ENCODE measurements at places on chromosomes 12 and 14. TPM values are rescaled to one million over a fixed set of nuclear protein-coding genes. Genes with fewer than 3 reads are reported as not detected.

DNA sequence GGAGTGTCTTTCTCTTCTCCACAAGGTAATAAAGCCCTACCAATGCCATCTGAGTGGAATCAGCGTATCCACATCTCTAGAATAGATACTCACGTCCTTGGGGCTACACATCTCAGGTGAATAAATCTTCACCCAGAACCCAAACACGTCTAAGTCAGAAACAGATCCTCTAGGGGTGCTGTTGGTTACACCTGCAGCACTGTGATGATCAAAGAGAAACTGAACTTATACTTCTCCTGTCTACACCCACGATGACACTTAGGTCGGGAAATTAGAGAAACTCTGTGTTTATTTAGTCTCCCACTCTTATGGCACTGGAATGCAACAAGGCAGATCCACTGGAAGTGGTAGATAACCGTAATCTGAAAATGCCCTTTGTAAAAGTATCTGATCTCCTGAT lies 46.2 kb downstream of the WIF1 start:
- DNase-seq = no peak

DNA sequence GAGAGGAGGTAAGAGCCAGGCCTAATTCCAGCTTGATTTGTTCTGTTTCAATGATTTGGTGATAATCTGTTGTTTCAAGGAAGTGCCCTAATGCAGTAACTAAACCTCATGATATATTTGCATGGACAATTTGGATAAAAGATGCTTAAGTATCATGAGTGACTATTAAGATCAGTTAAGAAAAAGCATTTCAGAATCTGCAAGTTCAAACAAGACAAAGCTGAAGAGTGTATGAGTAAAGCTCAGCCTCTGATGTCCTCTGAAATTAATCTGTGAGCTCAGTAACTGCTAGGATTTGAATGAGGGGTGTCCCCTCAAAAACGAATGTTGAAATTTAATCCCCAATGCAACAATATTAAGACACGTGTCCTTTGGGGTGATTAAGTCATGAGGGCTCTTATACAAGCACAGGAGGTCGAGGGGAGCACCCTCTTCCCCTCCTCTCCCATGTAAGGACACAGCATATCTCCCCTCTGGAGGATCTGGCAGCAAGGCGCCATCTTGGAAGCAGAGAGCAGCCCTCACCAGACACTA lies 949.2 kb downstream of the GALC start:
- no peak for DNase-seq

DNA sequence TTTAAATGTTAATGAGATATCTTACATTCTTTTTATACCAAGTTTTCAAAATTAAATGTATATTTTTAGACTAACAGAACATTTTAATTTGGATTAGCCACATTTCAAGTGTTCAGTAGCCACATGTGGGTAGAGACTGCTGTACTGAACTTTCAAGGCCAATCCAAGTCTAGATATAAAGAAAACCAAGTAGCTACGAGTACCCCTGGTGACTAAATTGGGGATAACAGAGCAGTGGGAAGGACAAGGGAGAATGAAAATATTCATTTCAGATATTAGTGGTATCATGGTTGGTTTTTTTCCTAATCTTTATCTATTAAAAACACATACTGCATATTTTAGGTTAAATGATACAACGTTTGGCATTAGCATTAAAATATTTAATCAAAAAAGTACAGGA lies 69.4 kb upstream of the RHOJ start:
- DNase-seq = no peak

DNA sequence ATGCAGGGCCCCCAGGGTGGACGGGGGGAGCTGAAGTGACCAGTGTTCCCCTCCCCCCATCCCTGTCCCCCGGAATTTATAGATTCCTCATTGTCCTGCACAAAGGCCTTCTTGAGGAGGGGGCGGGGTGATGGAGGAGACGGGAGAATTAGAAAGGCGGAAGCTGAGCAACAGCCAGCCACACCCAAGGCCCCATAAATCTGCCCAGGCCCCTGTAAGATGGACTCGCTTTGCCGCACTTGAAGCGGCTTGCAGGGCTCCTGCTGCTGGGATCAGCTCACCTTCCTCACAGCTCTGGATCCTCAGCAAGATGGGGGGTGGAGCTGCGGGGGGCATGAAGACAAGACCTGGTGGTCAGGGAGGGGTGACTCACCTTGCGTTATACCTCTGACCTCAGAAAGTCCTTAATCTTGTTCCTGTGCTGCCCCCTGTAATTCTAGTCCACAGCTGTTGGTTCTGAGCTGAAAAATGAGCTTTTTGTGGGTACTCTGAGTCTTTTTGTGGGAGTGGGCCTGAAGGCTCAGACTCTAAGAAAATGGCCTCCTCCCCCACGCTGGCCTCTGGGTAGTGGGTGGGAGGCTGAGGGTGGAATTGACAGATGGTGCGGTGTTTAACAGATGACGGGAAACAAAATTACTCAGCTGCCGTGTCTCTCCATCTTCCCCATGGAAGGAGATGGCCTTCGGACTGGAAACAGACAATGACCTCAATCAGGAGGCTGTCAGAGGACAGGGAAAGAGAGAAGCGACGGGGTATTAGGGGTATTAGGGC lies 15.8 kb upstream of the ANKRD33 start:
- no peak for DNase-seq

DNA sequence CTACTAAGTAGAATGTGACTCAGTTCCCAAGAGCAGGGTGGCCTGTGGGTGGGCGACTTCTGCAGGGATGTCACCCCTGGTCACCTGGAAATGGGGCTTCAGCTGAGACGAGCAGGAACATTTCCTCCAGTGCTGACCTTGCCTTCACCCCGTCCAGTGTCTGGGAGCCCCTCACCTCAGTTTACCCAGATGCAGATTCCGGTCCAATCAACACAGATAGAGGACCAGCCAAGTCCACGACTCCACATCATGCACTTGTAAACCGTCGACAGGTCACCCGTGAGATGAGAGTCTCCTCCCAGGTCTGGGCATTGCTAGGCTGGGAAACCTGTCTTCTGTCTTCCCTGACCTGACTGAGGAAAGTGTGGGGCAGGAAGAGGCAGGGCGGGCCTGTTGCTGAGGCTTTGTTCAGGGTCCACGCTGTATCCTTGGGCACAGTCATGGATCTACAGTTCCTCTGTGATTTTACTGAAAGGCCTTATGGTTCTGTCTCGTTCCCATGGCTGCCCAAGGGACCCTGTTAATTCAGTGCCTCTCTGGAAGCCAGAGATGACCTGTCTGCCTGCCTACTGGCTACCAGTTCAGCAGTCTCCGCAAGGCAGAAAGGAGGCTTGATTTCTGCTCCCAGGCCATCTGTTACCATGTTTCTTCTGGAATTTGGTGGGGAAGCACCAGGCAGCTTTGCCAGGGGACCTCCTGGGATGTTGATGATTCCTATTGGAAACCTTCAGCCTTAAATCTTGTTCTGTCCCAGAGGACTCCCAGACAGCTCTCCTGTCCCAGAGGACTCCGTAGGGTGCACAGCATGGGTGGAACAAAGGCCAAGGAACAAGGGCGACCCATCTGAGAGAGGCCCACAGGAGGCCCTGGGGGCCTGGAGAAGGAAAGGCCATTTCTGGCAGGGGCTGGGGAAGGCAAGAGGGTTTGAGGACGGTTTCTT lies 288.5 kb upstream of the RTL1 start:
- no peak for DNase-seq

DNA sequence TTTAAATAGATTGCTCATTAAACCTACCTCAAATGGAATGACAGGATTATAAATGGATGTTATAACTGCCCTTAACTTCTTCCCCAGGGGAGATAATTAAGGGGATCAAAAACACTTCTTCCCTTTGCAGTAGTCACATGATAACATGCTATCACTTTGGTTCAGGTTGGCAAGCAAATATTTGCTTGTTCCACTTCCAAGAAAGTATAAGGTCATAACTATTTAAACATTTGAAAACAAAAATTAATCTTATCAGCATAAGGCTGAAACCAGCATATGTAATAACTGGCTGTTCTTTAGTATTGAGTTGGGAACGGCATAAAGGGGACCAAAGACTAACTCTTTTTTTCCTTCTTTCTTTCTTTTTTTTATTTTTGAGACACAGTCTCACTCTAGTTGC lies 2.4 kb upstream of the LYZ start:
- no peak for DNase-seq

- DNase-seq = peak; percentile 97
These were observed 18.5 kb downstream of the NCOR2 start for GRCh38 chr12:124548854-124549378.

DNA sequence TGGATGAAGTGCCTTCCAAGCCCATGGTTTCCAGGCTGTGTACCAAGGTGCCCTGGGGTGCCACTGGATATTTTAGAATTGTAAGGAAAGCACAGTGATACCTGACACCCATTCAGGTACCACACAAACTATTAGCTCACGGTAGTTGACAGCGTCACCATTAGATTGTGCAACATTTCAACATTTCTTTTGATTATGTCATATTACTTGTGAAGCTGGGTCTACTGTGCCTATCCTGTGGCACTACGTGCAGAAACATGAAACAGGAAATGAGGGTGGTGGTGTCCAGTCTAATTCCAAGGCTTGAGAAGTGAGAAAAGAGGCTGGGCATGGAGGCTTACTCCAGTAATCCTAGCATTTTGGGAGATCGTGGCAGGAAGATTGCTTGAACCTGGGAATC lies 75.5 kb upstream of the CPM start:
- peak; percentile 19 for DNase-seq

GRCh38 chr12:114700392-114701103 lies 16.6 kb upstream of the TBX3 start:
- DNase-seq = no peak

HHIPL1 gene
- total RNA-seq = 3.9 TPM

ZDHHC22 gene
- not detected for total RNA-seq

CACNA1C gene
- total RNA-seq = 11.7 TPM

NPAS3 gene
- 0.86 TPM for total RNA-seq

LRRC10 gene
- not detected for total RNA-seq

All from fibroblast of villous mesenchyme (primary cell).